ENCODE measurements at places on chromosomes 11 and 22.

GRCh38 chr22:39087881-39088684, 9.0 kb upstream of the APOBEC3H start:
- peak; percentile 24 for DNase-seq

DNA sequence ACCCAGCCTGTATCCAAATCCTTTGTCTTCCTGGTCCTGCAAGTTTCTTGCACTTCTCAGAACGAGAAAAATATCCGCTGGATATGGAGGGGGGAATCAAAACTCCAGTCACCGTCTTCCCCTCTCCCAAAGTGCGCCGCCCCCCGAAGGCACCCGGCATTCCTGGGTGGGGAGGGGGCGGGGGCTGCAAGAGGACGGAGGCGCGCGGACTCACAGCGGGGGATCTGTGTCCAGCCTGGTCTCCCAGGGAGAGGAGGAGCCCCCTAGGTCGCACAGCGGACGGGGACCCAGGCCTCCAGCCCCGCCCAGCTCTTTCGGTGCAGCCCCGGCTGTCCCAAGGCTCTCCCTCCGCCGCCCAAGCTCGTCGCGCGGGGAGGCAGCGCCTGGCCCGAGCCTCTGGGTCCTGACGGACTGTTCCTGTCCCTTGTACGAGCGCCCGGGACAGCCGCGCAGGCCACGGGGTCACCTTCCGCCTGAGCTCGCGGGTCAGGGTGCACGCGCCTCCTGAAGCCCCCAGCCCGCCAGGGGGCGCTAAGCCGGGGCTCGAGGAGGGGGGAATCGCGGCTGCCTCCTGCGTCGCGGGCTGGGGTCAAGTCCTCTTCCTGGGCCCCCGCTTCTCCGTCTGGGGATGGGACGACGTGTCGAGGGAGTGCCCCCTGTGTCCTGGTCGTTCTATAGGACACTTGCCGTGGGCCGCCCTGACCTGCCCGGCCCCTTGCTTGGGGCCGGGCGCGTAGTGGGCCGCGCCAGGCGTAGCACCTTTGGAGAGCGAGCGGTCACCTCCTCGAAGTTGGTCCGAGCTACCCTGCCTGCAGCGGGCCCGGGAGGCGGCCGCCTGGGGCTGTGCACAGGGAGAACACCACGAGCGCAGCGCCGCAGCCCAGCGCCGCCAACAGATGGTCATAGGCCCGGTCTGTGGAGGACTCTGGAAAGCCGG, 2.4 kb upstream of the WNT11 start:
- DNase-seq = peak; percentile 55

- DNase-seq = no peak
Observed at GRCh38 chr22:48368975-48369525, 1458.6 kb downstream of the BRD1 start.

DNA sequence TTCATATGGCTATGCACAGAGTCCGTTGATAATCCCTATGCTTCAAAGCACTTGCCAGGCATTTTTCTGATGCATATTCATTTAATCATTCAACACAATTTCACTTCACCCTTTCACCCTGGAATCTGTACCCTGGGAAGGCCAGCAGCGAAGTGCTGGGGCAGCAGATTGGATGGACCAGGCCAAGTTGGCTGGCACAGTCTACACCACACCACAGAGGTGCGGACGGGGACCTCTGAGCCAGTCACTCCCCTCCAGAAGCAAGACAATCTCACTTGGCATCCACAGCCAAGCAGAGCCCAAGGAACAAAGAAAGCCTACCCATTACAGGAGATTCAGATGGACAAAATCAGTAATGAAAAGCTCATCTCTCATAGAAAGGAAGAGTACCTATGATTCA, 130.2 kb downstream of the GALNT18 start:
- DNase-seq = no peak

DNA sequence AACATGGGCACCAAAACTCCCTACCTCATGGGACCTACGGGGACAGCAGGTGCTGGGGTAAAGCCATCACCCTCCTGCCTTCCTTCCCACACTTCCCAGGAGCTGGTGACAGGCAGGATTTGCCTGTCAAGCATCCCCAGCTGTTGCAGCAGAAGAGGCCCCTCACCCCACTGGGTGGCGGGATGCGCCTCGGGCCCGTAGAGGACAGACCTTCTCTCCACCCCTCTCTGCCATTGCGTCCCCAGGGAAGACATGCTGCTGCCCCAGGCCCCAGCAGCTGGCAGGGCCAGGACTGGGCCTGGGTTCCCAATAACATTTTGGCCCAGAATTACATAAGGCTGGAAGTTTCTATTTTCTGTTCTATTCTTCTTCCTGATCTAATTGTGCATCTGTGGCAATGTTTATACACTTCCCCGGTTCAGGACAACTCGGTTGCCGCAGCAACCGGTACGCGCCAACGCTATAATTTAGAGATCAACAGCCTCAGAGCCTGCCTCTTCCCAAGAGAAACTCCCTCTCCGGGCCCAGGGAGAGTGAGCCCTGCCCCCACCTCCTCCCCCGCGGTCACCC, 25.4 kb downstream of the KCNJ4 start:
- no peak for DNase-seq

DNA sequence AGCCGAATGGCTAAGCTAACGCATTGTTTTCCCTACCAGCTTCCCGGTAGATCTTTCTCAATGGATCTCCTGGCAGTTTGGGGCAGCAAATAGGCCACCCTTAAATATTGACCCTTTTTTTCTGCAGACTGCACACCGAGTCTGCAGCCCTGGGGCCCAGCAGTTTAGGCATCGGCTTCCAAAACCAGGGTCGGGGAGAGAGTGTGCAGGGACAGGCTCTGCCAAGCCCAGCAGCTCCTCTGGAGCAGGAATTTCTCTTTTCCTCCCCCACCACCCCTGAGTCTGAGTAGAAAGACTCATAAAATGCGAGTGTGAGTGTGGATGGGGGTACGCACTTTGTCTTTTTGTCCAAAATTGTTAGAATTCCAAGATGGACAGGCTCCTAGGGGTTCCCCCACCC, 113.2 kb downstream of the FEZ1 start:
- DNase-seq = no peak

DNA sequence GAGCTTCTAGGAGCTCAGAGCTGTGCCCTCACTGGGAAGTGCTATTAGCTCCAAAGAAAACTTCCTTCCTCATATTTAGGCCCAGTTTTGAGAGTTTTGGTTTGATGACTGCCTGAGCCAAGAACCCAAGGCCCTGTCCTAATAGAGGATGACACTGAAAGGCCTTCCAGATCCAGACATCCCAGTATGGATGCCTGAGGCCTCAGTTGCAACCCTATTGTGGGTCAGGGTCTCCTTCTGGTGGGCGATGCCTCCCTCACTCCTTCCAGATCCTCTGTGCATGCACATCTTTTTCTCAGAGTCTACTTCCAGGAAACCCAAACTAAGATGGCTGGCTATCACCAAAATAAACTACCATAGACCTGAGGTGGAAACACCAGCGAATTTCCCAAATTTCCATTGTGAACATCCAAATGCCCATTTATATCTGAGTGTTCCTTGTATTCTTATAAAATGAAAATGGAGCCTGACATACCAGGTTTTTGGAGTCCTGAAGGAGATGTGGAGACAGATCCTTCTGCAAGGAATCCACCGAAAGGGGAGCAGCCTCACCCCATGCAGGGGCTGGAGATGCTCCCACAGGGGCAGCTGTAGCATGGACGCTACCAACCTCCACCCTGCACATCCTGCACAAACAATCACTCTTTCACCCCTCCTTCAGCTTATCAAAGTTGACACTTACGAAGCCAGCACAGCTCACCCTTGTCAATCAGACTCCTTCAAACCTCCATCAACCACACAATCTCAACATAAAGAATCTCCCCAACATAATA, 61.1 kb downstream of the GGTLC2 start:
- DNase-seq = no peak

DNA sequence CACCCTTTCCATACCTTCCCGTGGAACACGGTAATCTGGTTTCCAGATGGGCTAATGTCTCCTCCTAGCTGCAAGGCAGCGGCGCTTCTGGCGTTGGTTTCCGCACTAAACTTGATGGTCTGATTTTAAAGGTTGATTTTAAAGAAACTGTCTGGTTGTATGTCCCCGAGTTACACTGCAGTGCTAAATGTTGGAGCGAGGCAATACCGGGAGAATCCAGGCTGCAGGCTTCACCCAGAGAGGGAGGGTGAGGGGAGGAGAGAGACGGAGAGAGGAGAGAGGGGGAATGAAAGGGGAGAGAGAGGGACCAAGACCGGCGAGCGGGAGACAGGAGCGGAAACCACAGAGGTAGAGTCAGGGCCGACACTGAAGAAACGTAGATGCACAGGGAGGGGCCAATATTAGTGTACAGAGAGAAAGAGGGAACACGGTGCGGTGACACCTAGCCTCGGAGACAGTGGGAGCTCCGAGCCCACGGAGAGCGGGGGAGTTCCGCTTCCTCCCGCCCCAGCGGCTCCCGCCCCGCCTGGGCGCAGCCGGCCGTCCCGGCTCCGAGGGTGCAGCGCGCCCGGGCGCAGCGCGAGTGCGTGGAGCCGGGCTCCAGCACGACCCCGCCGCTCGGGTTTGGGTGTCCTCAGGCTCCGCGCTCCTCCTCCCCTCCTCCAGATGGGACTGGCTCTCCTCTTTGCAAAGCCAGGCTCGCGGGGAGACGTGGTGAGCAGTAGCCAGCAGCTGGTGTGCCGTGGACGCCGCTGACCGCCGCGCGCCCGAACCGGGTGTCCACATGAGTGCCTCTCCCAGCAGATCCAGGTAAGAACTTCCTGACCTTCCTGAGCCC, 71.9 kb upstream of the GRAMD1B start:
- no peak for DNase-seq

All from NCI-H510A treated with DMSO at 0.1 percent for 48 hours (cell line).